Caki2 (cell line): ENCODE measurements at places on chromosomes 16 and 17.

- no peak for DNase-seq
Measured at GRCh38 chr16:717450-718245, 2.7 kb downstream of the METRN start.

DNA sequence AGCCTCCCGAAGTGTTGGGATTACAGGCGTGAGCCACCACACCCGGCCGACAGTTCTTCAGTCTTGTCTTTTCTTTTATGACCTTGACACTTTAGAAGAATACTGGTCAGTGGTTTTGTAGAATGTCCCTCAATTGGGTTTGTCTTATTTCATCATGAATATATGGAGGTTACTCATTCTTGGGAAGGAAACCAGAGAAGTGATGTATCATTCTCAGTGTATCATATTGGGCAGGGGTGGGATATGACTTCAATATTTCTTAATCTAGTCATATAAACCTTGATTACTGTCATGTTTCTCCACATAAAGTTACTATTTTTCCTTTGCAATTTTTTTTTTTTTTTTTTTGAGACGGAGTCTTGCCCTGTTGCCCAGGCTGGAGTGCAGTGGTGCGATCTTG lies 36.9 kb downstream of the SNTB2 start:
- no peak for DNase-seq

DNA sequence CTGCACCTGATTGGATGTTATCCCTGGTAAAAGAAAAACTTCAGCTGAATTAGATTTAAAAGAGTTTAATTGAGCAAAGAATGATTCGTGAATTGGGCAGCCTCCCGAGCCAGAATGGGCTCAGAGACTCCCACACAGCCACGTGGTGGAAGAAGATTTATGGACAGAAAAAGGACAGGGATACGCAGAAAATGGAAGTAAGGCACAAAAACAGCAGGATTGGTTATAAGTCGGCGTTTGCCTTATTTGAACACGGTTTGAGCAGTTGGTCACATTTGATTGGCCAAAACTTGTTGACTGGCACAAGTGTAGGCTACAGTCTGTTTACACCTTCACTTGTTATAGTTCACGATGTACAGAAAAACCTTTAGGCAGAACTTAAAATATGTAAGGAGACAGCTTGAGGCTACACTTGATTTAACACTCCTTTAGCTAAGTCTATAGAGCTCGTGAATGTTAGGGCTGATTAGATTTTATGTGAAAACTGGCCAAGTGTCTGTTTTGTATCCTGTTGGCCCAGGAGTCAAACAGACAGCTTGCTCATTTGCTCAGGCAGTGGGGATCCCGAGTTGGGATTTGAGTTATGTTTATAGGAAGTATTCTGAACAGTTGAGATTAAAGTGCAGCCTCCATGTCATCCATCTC lies 119.5 kb upstream of the SHISA6 start:
- no peak for DNase-seq

DNA sequence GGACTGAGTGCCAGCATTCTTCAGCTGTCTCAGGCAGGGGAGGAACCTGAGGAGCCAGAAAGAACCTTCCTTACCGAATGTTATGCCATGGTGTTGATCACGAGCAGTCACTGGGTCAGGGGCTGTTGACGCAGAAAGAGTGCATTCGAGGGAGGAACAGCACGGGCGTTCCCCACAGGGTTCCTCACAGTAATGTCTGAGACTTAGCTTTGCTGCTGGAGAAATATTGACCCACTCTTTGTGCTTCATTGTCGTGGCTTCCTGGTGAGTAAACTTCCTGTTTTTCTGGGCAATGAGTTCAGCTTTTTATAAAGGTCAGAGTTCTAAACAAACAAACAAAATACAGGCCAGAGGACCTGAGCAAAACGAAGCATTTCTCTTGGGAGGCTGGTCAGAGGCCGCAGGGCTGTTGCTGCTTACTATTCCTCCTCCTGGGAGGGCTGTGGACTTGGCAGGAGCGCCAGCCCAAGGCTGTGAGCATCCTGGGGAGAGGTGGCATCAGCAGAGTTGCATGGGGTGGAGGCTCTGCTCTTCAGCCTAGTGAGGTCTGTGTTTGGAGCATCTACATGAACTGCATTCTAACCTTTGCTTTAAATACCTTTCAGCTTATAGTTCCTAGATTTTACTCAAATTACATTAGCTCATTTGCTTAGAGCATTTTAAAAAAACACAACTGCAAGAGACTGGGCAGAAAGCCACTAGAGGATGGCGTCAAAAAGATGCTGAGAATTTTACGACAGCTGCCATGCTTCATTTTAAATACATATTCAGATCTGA lies 143.1 kb upstream of the CACNG5 start:
- peak; percentile 37 for DNase-seq

GRCh38 chr17:81349397-81350319 lies 45.6 kb upstream of the BAHCC1 start:
- no peak for DNase-seq

- DNase-seq = no peak
Measured at GRCh38 chr16:87728026-87728425, 37.8 kb downstream of the KLHDC4 start.

GRCh38 chr17:3004925-3005324 lies 58.5 kb downstream of the OR1D5 start:
- DNase-seq = no peak

GRCh38 chr17:10042589-10043244 lies 137.6 kb upstream of the RCVRN start:
- DNase-seq = no peak

GRCh38 chr17:28946239-28946638 lies 5.1 kb downstream of the PHF12 start:
- peak; percentile 16 for DNase-seq

- peak; percentile 92 for DNase-seq
Measured at GRCh38 chr17:35084987-35085386, 21.5 kb upstream of the RFFL start.

DNA sequence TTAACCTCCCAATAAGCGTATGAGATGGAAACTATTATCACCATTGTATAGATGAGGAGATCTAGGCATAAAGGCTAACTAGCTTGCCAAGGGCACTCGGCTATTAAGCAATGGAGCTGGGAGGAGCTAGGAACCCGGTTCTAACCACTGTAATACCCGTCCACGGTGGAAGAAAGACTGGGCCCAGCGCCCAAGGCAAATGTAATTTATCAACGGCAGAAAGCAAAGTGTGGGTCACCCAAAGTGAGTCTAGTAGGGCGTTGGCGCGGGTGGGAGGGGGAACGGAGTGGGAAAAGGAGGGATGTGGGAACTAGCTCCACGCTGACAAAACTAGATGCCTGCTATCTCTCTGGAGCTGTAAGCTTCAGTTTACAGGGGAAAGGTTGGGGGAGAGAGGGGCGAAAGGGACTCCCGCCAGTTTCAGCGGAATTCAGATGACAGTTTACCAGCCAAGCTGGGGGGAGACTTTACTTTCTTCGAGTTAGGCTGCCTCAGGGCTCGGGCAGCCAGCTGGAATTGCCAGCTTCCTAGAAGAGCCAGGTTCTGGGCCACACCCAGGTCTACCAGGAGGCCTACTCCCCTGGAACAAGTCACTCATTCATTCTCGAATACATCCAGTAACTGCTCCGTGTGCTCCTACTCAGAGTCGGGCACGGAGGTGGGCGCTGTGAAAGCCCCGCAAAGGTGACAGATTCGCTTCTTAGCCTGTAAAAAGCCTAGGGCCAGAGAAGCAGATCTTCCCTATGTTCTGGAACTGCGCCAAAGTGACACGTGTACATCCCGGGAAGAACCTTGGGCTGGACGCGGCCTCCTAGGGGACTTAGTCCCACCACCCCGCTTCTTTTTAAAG lies 837 bp downstream of the LRRC59 start:
- DNase-seq = peak; percentile 56

DNA sequence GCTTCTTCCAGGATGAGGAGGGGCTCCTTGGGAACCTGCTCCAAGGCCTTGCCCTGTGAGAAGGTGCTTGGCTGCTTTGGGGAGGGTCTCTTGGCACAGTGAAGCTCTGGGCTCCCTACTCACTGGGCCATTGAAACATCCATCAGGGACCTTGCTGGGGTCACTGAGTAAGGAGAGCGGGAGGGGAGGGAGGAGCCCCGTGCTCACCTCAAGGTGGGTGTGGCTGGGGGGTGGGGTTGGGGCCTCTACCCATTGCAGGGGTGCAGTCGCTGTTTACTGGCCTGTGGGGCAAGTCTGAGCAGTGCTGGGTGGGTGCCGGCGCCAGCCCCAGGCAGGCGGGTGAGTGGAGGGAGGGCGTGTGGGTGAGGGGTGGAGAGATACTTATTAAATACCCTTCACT lies 9.9 kb downstream of the TNS4 start:
- no peak for DNase-seq

DNA sequence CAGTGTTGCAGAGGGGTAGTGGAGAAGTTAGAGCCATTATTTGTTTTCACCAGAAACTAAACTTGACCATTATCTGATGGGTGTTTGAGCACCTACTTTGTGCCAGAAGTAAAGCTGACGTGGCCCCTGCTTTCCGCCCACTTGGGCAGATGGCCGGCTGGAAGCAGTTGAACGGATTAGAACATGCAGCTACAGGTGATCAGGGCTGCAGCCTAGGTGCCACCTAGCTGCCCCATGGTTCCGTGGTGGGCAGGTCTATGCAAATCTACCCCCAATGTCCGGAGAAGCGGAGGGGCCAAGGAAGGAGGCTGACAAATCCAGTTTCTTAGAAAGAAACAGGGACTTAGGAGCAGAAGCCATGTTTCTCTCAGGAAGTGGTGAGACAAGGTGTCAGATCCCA lies 62.7 kb downstream of the B9D1 start:
- DNase-seq = no peak

DNA sequence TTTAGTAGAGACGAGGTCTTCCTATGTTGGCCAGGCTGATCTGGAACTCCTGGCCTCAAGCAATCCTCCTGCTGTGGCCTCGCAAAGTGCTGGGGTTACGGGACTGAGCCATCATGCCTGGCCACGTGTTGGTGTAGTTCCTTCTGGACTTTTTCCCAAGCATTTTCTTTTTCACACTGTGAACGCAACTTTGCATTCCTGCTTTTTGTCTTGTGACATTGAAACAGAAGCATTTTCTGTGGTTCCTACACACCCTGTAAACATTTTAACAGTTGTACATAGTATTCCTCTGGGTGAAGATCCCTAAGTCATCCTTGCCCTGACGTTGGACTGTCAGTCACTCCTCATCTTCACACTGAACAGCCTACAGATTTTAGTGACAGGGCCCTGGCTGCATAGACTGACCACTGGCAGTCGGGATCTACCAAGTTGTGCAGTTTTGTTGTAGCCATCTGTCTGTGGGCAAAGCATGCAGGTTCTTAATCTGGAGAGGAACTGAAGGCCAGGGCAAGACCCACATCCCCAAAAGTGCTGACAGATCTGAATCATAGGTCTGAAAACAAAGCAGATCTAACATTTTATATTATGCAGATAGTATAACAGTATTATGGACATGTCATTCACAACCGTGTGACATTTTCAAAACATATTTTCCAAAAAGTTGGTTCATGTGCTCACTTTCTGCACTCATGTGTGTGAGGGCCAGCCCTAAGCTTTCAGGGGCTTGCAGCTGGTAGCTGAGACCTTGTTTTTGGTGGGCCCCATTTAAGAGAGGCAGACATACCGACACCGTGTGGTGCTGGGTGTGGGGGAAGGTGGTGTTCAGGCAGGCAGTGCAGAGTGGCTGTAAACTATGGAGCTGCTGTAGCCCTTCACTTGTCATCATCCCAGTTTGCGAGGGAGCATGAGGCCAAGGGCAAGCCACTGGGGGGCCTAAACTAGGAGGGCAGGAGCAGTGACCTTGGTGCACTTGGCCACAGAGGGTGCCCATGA lies 59.9 kb downstream of the EPN2 start:
- no peak for DNase-seq

GRCh38 chr16:13429416-13429815 lies 490.5 kb upstream of the ERCC4 start:
- no peak for DNase-seq

GRCh38 chr17:15422392-15422965 lies 44.9 kb downstream of the CDRT4 start:
- DNase-seq = no peak

- peak; percentile 77 for DNase-seq
Measured at GRCh38 chr16:13113741-13114140, 212.3 kb downstream of the SHISA9 start.

- peak; percentile 59 for DNase-seq
Measured at GRCh38 chr17:40303009-40303657, 5.8 kb upstream of the RARA start.

DNA sequence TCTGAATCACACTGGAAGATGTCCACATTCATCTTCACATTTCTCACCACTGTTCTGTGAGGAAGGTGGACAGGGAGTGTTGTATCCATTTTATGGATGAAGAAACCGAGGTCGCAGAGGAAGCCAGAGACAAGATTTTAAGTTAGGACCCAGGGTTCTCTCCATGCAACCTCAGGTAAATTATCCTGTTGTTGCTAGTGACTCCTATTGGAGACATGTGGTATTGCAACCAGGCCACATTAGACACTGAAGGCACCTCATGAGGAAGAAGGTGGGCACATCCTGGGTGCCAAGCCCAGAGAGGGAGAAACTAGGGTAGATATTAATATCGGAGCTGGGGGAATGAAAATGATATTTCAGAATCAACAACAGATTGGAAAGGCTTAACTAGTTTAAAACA lies 8.5 kb upstream of the WNT9B start:
- DNase-seq = no peak

DNA sequence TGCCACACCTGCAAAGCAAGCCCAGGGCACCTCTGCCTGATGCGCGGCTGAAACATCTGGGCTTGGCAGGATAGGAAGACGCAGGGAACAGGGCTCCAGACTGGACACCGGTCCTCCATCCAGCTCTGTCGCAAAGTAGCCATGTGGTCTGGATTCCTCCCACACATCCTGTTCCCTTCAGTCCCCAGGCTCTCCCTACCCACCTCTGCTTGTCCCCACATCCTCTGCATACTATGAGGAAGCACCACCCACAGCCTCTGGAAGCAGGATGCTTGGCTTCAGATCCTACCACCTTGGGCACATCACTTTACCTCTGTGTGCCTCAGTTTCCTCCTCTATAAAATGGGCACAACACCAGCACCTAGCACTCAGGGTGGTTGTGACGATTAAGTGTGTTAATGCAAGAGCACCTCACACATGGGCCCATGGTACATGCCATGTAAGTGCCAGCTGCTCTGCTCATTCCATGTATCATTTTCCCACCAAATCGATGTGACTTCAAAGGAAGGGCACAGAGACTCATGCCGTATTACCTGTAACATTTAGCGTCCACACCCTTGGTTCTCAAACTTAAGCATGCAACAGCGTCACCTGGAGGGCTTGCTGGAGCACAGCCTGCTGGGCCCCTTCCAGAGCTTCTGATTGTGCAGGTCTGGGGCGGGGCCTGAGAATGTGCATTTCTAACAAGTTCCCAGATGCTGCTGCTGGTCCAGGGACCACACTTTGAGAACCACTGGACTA lies 138.6 kb upstream of the SDK2 start:
- DNase-seq = no peak
